CD4-positive, alpha-beta T cell treated with Interleukin-1 beta for 1 hour (primary cell): ENCODE measurements at places on chromosomes 12 and 14.

DNA sequence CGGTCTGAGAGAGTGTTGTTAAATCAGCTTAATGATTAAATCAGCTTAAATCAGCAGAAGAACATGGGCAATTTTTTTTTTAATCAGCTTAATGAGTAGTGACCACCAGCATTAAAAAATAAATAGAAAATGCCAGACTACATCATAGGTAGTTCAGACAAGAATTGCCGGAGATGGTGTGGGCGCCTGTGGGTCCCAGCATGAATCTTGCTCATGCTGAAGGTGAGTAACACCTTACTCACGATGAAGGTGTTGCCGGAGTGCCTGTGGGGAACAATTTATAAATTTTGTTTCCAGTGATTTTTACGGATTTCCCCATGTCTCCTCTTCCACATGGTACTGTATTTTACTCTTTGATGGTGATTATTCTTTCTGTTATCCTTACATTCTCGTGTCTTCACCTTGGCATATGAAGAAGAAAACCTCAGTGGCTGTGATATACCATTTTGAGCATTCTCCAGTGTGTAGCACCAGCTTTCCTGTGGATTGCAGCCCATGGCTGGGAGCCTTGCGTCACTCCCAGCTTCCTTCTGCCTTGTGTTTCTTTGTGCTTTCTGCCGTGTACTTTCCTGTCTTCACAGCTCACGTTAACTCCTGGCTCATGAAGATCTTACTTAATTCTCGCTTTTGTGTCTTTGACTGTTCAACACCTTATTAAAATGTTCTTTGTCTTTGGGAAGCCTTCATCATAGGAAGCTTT lies 4.7 kb downstream of the TDRD9 start:
- DNase-seq = no peak

DNA sequence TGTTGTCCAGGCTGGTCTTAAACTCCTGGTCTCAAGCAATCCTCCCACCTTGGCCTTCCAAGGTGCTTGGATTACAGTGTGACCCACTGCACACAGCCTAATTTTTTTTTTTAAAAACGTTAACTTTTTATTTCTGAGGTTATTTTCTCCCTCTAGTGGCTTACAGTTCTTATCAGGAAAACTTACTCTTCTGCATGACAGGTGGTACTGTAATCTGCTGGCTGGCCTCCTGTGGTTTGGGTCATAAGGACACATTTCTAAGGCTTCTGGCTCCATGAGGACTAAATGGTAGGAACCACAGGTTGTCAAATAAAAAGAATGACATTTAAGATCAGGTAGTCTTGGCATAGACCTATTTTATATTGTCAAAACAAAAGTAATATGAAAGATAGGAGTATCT lies 7.7 kb upstream of the NCKAP1L start:
- no peak for DNase-seq

DNA sequence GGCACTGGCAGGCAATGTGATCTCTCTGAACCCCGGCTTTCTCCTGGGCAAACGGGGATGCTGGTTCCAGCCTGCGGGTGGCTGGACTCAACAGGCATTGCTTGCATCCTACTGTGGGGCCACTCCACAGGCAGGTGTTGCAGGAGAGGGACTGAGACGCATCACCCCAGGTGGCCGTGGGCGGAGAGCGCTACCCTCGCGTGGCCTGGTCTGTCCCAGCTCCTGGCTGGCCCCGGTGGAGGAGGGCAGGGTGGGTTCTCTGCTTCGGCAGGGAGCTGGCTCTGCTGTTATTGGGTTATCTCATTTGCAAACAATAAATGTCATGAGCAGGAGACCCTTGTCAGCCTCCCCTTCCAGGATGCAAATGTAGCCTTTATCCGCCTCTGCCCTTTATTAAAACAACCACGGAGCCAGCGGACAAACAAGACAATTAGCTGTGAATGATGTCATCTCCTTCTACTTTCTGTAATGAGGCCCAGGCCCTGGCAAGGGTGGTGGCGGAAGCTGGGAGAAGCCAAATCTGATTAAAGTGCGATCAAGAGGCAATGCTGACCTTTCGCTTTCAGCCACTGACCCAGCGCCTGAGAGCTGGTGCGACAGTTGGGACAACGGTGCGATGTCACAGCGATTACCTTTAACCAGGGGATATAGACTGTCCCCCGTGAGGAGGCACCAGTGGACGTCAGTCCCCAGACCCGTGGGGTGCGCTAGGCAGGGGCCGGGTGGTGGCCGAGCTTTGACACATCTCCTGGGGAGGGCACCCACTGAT lies 161.8 kb downstream of the KIF26A start:
- no peak for DNase-seq

- no peak for DNase-seq
Observed at GRCh38 chr14:44914849-44915248, 46.9 kb downstream of the KLHL28 start.

DNA sequence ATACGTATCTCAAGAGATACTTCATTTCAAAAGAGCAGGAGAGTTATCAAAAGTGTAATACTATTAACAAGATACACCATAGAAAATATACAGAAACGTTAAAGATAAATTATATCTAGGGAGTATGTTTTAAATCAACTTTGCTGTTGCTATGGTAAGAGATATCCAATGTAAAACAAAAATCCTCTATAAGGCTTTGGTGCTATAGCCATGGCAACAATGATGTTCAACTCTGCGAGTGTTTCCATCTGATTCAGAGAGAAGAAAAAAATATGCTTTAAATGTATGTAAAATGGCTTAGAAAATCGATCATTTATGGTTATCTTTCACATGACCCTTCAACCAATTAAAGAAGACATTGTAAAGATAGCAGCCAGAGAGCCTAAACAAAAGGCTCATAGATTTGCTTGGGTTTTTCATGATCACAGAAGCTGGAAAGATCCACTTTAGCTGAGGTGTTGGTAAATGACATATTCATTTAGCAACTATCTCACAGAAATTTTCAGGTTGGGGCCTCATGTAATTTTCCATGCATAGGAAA lies 387.0 kb upstream of the GARIN6 start:
- no peak for DNase-seq

- no peak for DNase-seq
Observed at GRCh38 chr12:19643635-19644034, 204.3 kb downstream of the AEBP2 start.
